ENCODE measurements at places on chromosomes 12 and 14.

DNA sequence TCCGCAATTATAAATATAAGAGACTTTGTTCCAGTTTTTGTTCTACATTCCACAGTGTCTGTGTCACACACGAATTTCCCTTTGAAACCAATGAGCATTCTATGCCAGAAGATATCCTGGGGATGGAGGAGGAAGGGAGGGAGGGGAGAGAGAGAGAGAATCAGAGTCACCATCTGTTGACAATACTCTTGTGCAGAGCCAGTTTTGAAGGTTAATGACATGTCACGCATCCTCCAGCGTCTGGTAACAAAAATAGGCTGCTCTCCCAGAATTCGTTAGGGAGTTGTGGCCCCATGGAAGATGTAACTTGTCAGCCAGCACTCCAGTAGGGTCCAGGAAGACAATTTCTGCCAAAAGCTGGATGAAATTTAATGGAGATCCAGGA, 213.5 kb upstream of the KRR1 start:
- no peak for DNase-seq

DNA sequence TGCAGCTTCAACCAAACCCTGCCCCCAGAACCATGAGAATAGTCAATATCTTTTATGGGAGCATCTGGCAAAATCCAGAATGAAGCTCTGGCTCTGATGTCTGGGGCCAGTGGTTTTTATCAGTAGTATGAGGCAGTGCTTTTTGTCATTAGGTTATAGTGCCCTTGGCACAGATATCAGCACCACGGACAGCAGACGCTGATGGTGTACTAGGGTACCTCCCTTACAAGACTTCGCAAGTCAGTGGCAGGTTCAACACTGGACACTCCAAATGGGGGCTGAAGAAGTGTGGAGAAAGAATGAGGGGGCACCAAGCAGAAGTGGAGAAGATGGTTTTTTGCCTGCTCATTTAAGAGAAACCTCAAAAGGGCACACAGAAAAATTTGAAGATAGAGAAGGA, 68.2 kb upstream of the E2F7 start:
- DNase-seq = no peak

DNA sequence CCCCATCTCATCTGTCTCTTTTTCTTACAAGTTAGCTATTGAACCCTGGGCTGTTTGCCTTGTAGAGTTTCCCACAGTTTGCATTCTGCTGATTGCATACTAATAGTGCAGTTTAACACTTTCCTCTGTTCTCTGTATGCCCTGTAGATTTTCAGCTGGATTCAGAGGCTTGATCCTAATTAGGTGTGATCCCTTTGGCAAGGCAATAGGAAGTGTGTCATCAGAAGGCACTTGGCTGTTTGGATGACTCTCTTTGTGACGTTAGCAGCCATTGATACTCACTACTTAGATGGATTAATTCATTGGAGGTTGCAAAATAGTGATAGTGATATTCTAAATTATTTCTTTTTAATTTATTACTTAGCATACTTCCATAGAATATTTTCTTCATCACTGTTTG, 33.6 kb downstream of the FUT8 start:
- DNase-seq = no peak

- DNase-seq = no peak
Measured at GRCh38 chr12:104720339-104721038, 237.6 kb downstream of the SLC41A2 start.

- no peak for DNase-seq
Measured at GRCh38 chr12:26369588-26369987, 174.2 kb downstream of the SSPN start.

GRCh38 chr12:111287125-111287900, 81.6 kb downstream of the PHETA1 start:
- no peak for DNase-seq

GRCh38 chr12:29427964-29428363, 47.0 kb upstream of the ERGIC2 start:
- DNase-seq = no peak

GRCh38 chr12:13345722-13346121, 149.2 kb downstream of the EMP1 start:
- DNase-seq = no peak

- DNase-seq = no peak
Measured at GRCh38 chr12:72277415-72277814, 5.2 kb downstream of the TRHDE start.

- no peak for DNase-seq
Measured at GRCh38 chr14:89630101-89630829, 213.2 kb upstream of the FOXN3 start.

- DNase-seq = no peak
Measured at GRCh38 chr12:120239776-120240494, 25.6 kb downstream of the PXN start.

DNA sequence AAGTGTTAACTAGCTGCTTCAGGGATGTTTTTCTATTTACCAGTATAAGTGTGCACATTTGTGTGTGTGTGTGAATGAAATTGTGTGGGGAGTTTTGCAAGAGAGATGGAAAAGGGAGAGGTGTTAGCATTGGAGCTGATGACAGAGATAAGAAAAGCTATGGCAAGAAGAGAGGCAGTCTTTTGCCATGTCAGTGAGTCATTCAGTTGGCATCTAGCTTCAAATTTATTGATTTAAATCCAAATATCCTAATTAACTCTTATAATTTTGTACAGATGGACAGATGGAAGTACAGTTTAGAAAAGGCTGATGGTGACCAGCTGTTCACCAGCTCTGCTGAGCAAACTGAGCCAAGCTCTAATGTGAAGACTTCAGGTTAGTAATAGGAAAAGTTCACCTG, 3.3 kb upstream of the BHLHE41 start:
- DNase-seq = no peak

DNA sequence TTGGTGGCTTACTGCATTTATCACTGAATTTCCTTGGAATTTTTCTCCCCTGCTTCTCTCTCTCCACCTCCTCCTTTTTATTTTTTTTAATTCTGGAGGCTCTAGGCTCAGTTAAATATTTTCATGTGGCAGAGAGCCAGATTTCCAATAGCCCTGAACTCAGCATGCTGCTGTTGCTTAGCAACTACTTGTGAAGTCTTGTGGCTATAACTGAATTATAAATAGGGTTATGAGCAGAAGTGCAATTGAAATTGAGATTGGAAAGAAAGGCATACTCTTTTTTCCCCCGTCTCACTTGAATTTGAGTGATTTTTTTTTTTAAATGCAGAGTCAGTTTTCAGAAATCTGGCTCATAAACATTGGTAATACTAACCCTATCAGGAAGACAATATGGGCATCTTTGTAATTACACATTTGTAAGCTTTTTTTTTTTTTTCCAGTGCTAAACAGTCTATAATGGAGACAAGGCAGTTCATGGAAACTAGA, 38.3 kb downstream of the ATF7IP start:
- DNase-seq = peak; percentile 51

GRCh38 chr12:79645235-79645630, 45.5 kb downstream of the PAWR start:
- no peak for DNase-seq

DNA sequence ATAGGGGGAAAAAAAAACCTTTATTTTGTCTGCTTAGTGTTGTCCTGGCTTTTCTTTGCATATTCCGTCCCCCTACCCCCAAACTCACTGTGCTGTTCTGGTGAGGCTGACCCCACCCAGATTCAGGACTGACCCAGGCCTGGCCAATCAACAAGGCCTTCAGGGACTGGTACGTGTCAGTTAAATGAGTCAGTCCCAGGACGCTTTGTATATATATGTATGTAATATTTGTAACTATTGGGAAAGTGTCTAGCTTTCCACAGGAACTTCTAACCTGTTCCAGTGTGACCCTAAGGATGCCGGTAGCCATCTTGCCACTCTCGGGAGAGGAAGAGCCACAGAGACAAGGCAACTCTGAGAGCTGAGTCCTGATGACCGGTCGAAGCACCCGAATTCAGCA, 107.4 kb downstream of the VCPKMT start:
- no peak for DNase-seq

- DNase-seq = no peak
Measured at GRCh38 chr14:53596853-53597525, 359.6 kb downstream of the BMP4 start.

DNA sequence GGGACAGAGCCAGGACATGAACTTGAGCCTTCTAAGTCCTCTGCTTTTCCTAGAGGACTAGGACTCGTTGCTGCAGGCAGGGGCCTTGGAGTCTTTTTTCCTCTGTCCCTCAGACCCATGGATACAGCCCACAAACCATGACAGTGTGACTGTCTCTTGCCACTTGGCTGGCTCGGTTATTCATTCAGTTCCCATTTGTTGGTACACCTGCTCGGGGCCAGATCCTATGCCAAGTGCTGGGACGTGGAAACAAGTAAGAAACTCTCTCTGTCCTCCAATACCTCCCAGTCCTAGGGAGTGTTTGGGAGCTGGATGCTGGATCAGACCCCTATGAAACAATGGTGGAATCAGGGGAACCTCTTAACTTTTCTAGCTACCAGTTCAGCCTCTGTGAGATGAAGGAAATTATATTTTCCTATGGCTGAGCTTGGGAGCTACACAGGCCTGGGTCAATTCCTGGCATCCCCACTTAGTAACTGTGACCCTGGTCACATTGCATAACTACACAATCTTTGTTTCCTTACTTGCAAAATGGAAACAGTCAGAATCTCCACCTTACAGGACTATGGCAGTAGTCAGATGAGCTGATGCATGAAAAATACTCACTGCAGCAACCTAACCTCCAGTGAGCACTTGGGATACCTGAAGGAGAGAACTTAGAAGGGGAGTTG, 106.3 kb upstream of the VRK1 start:
- no peak for DNase-seq

DNA sequence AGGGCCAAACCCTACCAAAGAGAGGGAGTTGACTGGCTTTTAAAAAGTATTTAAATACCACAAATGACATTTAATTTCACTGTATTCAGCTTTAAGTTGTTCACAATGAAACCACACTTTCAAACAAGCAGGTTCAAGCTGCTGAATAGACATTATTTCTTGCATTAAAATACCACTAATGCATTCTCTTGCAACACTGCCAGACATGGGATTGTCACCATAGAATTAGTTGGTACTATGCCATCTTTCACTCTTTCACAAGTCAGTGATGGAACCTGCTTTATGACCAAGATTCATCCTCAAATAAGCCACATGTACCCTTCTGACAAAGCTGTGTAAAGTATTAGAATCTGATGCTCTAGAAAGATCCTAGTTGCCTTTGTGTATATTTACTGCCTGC, 239.4 kb downstream of the PAWR start:
- DNase-seq = no peak

DNA sequence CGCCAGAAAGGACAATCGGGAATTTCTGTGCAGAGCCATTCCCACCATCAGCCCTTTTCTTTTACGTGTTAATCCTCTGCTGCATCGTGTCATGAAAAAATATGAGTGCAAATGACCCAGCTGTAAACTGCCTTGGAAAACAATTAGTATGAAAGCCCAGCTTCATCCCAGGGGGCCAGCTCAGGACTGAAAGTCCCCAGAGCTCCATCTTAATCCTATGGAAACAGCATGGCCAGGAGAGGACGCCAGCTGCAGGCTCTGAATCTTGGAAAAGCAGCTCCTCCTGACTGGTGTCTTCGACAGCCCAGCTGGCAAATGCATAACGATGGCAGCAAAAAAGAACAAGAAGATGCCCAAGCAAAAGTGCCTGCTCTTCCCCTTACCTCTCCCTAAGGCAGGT, 191.5 kb downstream of the NTF3 start:
- no peak for DNase-seq

DNA sequence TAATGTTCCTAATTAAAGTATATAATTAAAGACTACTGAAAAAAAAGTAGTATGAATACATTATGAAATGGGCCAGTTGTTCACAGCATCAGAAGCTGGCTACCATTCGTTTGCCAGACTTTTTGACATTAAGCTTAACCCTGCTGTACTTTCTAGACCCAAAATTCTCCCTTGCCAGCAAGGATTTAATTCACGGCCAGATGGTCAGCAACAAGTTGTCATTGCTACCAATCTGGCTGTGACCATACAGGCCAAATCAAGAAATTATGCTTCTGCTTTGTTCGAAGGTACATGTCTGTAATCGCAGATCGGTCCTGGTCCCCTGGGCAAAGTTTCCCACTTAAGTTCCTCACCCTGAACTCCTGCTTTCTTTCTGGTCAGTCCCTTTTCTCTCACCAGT, 217.7 kb upstream of the ATXN7L3B start:
- no peak for DNase-seq

DNA sequence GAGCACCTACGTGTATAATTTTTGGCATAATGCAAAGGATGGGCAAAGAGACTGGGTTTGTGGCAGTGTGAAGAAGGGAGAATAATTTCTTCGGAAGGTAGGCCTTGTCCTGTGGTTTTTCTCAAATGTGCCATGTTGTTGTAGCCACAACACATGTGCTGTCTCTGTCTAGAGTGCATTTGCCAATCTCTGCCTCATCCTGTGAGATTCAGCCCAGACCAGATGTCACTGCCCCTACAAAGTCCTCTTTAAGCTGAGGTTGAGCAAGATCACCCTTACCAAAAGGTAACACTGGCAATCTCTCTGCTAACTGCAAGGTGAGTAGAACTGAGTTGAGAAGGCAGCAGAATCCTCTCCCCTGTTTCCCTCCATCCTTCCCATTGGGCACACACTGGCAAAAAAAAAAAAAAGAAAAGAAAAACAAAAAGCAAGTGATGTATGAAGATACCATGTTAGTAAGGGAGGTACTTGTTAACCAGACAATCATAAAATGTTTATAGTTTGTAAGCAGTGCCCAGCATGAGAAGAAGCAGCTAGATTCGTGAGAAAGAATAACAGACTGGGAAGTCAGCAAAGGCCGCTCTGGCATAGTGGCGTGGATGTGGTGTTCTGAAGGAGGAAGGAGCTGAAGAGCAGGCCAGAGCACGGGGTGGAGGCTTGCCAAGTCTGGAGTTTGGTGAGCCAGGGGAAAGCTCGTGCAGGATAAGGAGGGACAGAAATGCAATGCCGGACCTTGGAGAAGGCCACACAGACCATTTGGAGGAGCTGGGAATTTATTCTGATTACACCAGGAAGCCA, 18.9 kb downstream of the DYRK2 start:
- no peak for DNase-seq

DNA sequence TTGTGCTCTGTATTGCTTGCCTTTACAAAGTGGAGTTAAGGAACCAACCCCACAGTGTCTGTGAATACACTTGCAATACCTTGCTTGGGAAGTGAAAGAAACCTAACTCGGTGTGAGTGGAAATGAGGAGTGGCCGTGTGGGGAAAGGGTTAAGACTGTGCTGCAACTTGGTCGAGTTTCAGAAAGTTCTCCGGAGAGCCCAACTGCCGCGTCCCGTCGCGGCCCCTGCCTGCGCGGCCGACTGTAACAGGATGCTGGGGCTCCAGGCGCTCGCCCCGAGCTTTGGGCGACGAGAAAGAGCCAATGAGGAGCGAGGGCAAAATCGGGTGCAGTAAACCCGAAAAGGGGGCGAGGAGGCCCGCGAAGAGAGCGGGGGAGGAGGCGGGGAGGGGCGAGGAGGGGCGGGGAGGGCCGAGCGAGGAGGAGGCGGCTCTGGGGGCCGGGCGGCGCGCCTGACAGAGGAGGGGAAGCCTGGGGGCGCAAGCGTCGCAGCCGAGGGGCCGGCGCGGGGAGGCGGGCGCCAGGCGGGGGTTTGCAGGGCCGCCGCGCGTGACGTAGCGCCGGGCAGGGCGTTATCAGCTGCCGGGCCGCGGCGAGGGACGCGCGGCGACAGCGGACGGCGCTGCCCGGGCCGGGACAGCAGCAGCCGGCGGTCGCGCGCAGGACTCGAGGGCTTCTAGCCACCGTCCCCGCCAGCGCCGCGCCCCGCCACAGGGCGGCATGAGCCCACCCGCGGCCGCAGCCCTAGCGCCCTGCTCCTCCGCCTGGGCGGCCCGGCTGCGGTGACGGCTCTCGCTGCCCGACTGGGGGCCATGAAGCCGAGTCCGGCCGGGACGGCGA, at the start of gene DACT1:
Gene DACT1, plus strand, starts transcription at position 572 of the 840 bp plus-strand sequence. Its CDS starts 241 bp downstream, at position 813.
- peak; percentile 81 for DNase-seq

- peak; percentile 63 for DNase-seq
Measured at GRCh38 chr12:2891240-2892053, 756 bp downstream of the TULP3 start.
